ENCODE measurements at places on chromosomes 4 and X. TPM values are rescaled to one million over a fixed set of nuclear protein-coding genes. Genes with fewer than 3 reads are reported as not detected.

DNA sequence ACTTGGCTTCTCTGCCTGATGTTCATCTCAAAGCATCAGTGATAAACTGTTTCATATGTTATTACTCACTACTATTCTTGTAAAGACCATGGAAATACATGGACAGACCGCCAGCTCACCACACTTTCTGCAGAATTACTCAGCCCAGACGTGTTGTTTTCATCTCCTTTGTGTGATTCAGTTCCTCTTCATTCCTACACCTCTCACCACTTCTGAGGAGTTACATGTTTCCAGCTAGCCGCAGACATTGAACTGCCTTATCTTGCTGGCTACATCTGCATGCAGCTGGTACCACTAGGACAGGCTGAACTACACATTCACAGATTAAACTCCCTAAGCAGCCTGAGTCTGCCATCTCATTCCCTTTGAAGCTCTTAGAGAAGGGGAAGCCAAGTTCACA is 443.2 kb upstream of the FGF16 start:
- peak; percentile 27 for DNase-seq

Gene SMARCAD1
- total RNA-seq = 38.3 TPM

DNA sequence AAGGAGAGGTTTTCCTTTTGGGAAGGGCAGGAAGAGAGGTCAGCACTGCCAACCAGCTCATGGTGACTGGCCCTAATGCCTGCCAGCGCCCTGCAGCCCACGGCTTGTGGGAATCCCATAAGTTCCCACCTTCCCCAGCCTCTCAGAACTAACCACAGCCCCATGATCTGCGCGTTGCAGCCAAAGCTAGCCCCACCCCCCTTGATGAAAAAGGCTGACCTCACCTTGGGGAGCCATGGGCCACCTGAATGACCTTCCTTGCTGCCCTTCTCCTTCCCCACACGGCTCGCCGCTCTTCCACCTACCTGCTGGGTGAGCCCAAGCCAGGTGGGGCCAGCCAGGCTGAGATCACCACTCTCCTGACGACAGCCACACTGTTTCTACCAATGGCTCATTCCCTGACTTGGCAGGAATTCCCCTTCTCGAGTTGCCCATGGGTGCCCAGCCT is 3.9 kb upstream of the ELF4 start:
- DNase-seq = no peak

Gene IL1RAPL1
- total RNA-seq = not detected

DNA sequence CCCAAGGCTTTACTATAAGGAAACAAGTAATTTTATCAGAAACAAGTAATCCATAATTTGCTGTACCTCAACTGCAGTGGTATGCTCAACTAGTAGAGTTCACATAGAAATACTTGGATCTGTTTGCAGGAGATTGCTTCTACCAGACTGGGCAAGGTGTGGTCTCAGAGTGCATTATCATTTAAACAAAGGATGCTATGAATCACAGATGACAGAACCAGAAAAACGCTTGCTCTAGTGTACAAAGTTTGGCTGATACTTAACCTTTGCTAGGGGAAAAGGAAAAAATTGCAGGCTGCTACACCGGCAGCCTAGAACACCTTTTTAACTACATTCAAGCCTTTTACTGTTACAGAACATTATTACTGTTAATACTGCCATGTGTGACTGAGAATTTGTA is 97.1 kb downstream of the ENOX2 start:
- no peak for DNase-seq

Gene NRK
- total RNA-seq = not detected

DNA sequence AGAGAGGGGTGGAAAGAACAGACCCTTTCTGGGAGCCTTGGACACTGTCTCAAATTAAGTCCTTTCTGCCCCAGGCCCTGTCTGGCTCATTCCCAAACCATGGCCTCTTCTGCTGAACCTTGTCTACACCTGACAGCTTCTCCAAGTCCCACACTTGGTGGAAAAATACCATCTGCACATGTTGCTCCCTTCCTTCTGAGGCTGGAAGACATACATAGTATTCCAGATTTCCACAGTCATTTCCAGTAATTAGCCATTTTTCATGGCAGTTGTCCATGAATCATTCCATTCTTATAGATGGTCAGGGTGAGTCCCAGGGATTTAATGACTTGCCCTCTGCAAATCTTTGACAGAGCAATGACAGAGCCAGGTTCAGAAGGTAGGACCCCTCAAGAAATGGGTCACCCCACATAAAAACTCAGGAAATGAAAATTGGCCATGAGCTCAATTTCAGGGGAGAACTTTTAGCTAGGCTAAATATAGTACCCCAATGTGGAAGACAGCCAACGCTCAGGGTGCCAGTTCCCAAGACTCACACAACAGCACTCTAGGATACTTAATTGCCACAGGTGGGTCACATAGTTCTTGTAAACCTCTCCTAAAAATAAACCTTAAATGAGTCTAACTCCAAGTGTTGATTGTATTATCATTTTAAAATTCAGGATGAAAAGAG is 16.2 kb upstream of the DAPP1 start:
- no peak for DNase-seq

- no peak for DNase-seq
These were observed 142.1 kb upstream of the PABPC4L start for GRCh38 chr4:134343656-134344055.

Gene MTNR1A
- not detected for total RNA-seq

Gene TKTL1
- 0.56 TPM for total RNA-seq

- DNase-seq = no peak
These were observed 336.2 kb downstream of the MID1IP1 start for GRCh38 chrX:39137363-39137954.

DNA sequence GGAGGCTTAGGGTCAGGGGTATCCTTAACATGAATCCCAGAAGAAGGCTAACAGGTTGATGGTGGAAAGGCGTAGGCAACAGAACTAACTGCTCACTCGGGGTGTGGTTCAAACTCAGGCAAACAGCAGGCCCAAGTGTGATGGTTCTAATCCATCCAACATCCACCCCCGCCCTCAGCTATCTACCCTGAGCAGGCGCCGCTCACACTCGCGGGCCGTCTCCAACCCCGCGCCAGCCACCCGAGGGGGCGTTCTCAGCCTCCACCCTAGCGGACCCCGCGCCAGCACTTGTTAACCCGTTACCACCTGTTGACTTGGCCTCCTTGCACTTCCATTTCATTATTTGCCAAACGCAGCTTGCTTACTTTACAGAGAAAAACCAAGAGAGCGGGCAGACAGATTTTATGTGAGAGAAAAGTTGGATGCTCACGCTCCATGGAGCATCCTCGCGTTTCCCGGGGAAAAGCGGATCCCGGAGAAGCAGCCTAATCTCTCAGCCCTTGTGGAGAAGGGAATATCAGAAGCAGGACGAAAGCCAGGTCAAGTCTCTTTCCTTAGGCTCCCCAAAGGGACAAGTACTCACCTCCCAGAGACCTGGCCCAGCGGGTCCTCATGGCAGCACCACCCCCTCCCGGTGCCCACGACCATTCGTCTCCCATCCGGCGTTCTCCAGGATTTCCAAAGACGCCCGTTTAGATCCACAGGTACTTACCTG is 773 bp downstream of the SNCA start:
- no peak for DNase-seq

- DNase-seq = no peak
These were observed 114.8 kb upstream of the ADRA2C start for GRCh38 chr4:3651267-3651845.

Gene TXK
- total RNA-seq = 16.4 TPM

Gene CLNK
- total RNA-seq = 0.39 TPM

DNA sequence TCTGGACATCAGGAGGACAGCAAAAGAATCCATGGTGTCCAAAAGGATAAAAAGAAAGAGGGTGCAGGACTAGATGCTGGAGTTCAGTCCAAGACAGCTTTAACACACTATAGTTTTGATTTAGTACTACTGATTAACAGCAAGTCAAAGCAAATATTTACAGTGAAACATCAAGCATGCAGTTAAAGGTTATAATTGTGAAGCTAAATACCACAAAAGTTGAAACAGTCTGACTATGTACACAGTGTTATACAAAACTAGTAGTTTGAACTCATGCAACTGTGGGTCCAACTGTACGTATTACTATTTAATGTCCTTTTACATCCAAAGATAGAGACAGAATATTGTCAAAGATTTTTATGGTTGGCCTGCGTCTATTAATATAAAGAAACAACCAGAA is 57.6 kb downstream of the CHIC2 start:
- DNase-seq = no peak

DNA sequence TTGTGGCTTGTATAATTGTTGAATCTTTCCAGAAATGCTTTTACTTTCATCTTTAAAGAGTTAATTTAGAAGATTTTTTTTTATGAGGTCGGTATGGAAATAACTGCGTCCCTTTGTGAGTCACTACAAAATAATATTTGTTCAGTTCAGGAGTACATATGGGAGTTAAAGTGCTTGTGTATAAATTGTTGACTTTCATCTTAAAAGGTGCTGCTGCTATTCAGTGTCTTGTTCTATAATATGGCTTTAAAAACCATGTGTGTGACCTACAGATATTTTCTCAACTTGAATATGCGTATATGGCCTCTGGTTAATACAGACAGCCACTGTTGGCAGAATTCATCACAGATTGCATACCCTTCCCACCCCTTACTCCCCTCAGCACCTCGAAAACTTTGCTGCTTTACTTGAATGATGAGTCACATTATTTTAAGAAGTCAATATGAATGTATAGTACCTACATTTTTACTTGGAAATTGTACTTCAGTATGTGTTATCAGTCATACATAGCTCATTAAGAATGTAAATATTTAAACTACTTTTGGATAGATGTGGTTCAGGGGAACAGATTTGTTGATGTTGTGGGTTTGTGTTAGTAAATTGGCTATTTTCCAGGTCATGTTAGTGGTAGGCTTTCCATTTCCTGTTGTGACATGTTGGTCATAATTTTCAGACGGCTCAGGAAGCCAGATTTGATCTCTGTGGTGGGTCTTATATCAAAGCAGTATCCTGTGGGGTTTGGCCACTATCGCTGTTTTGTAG is 1.5 kb downstream of the CLCN3 start:
- DNase-seq = peak; percentile 24

DNA sequence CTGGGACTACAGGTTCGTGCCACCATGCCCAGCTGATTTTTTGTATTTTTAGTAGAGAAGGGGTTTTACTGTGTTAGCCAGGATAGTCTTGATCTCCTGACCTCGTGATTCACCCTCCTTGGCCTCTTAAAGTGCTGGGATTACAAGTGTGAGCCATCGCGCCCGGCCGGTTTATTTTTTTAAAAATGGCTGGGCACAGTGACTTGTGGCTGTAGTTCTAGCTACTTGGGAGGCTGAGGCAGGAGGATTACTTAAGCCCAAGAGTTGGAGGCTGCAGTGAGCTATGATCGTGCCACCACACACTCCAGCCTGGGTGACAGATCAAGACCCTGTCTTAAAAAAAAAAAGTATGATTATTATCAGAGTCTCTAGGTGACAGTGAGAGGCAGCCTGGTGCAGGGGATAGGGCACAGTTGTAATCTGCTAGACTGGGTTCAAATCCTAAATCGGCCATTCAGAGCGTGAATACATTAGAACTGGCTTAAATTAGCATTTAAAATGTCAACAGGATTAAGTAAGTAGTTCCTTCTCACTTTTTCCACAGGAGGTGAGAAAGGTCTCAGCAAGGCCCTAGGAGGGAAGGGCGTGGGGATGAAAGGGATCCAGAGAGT is 435 bp upstream of the MGST2 start:
- DNase-seq = peak; percentile 28

- no peak for DNase-seq
These were observed 16.5 kb upstream of the RHOH start for GRCh38 chr4:40180356-40180755.

Gene STK26
- 80.5 TPM for total RNA-seq

DNA sequence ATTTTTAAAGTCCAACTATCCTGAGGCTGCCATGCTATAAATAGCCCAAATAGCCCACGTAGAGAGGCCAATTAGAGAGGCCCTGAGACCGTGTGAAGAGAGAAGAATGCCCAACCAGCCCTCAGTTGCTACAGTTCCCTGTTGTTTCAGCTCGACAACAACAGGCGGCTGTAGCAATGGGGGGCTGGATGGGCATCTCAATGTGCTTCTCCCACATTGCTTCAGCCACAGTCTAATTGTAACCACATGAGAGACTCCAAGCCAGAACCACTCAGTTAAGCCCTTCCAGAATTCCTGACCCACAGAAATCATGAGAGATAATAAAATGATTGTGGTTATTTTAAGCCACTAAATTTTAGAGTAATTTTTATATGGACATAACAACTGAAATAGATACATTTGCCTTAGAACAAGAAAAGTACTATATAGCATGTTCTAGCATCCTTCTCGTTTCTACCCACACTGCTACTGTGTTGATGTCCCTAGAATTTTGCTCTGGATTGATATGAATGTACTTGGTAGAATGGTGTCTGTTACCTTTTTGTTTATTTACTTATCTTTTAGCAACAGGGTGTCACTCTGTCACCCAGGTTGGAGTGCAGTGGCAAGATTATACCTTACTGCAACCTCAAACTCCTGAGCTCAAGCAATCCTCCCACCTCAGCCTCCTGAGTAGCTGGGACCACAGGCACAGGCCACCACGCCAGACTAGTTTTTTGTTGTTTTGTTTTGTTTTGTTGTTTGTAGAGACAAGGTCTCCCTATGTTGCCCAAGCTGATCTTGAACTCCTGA is 436.4 kb downstream of the BCOR start:
- no peak for DNase-seq

GRCh38 chr4:22552812-22553211 is 36.9 kb upstream of the ADGRA3 start:
- no peak for DNase-seq

Gene HEPH
- not detected for total RNA-seq

- DNase-seq = no peak
These were observed 60.9 kb upstream of the PRPS1 start for GRCh38 chrX:107567370-107567769.

GRCh38 chrX:19670854-19671620 is 155.7 kb upstream of the MAP3K15 start:
- no peak for DNase-seq

- DNase-seq = no peak
These were observed 159.9 kb upstream of the DIPK2B start for GRCh38 chrX:45360571-45360970.

- no peak for DNase-seq
These were observed 20.3 kb upstream of the SPON2 start for GRCh38 chr4:1192493-1193205.

Gene BMX
- total RNA-seq = not detected

Gene SLC9B1
- total RNA-seq = 1.4 TPM

DNA sequence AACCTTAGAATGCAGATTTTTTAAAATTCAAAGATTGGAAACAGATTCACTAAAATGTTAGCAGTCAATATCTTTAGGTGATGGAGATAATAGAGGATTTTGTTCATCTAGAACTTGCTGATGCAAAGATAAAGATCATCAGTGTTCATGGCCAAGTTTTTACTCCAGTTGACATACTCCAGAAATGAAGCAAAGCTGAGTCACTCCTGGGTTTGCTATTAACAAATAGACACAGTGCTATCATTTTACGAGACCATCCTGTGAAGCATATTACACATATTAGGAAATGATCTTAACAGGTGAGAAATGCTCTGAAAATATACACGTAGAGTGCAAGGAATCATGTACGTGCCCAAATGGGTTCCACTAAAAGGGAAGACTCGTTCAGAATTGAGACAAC is 170.6 kb upstream of the FAM9B start:
- DNase-seq = no peak

Gene PAGE3
- not detected for total RNA-seq

GRCh38 chrX:38236901-38237615 is 16.4 kb upstream of the SRPX start:
- no peak for DNase-seq

GRCh38 chrX:13692771-13693231 is 3.9 kb downstream of the RAB9A start:
- DNase-seq = no peak

Gene RAB9B
- total RNA-seq = 0.95 TPM

Data from activated naive CD4-positive, alpha-beta T cell treated with anti-CD3 and anti-CD28 coated beads, Interleukin-2, amount 50 U/mL, for 72 hours (primary cell).